EH (cell line): ENCODE measurements at places on chromosomes 12 and 14.

GRCh38 chr12:9796346-9796745 is 30.9 kb upstream of the KLRF1 start:
- no peak for DNase-seq

DNA sequence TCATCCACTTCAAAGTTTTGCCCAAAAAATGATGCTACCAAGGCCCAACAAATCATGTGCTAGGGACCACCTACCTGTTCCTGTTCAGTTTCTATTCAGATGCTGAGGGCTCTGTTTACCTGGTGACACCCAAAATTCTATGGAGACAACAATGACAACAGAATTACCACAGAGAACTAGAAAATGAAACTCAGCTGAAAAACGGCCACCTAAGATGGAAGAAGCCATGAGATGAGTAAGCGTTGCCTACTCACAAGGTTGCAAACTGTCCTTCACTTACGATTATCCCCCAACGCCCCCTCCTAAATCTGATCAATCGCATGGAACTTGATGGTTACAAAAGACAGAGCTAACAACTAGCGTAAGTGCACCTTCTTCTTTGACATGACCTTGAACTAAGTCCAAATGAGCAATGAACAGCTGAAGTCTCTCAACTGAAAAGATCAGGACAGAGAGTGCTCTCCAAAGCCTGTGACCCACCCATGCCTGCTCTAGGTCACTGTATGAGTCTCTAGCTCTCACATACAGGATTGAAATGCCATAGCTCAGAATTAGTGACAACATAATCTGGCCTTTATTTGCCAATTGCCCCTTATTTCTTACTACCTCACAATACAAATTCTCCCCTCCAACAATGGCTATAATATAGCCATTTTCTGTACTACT is at the start of gene RNASE11:
TSS of gene RNASE11 (minus strand) at position 513 of the 666 bp plus-strand sequence.
- no peak for DNase-seq

GRCh38 chr12:13318231-13319015 is 121.9 kb downstream of the EMP1 start:
- DNase-seq = no peak

- DNase-seq = no peak
Measured at GRCh38 chr14:77318006-77318553, 2.6 kb downstream of the POMT2 start.

DNA sequence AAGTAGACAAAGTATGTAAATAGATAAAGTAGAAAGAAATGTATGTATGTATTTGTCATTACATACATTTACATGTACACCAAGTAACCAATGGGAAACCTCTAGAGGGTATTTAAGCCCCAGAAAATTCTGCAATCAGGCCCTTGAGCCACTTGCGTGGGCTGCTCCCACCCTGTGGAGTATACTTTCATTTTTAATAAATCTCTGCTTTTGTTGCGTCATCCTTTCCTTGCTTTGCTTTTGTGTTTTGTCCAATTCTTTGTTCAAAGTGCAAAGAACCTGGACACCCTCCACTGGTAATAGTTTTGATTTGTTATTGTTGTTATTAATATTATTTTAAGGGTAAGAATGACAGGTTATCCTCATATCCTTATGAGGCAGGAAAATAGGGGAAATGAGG is 21.8 kb downstream of the CAPS2 start:
- DNase-seq = no peak

- DNase-seq = no peak
Measured at GRCh38 chr12:44476683-44477082, 399.4 kb downstream of the NELL2 start.

DNA sequence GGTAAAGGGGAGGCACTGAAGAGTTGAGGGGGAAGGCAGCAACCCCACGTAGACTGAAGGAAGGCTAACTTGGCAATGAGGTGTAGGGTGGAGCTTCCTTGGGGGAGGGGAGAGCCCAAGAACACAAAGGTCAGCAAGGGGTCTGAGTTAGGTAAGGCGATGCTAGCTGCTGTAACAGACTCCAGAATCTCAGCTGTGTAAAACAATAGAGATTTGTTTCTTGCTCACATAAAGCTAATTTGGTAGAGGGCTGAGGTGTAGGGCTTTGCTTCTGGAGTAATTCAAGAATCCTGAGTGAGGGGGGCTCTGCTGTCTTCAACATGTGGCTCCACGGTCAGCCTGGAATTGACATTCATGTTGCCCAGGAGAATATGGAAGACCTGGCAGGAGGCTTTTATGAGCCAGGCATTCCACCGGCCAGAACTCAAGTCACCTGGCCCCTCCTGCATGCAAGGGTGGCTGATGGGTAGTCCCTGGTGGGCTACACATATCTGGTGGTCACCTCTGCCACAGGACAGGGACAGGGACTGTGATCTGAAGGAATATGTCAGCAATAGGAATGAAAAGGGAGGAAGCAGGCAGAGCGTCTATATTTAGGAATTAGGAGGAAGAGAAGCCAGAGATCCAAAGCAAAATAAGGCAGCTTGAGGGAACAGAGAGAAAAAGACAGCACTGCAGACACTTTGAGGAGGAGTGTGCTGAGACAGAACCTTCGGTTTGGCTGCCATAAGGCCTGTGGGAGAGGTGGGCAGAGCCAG is 153.7 kb downstream of the ZFP36L1 start:
- DNase-seq = no peak

DNA sequence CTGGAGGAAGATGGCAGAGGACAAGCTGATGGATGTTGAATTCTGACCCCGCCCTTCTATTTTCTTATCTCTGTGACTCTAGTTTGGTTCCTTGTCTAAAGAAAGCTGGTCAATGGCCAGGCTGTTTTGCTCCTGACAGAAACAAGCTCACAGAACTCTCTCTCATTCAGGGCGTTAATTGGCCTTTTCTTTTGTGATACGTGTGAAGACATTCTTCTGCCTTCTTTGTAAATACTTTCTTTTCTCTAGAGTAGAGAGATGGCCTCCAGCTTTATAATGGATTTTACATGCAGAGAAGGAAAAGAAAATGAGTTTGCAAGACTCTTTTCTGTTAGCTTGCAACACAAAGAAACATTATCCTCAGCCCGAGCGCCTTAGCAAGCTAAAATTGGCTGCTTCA is 492.2 kb upstream of the CCDC196 start:
- no peak for DNase-seq

DNA sequence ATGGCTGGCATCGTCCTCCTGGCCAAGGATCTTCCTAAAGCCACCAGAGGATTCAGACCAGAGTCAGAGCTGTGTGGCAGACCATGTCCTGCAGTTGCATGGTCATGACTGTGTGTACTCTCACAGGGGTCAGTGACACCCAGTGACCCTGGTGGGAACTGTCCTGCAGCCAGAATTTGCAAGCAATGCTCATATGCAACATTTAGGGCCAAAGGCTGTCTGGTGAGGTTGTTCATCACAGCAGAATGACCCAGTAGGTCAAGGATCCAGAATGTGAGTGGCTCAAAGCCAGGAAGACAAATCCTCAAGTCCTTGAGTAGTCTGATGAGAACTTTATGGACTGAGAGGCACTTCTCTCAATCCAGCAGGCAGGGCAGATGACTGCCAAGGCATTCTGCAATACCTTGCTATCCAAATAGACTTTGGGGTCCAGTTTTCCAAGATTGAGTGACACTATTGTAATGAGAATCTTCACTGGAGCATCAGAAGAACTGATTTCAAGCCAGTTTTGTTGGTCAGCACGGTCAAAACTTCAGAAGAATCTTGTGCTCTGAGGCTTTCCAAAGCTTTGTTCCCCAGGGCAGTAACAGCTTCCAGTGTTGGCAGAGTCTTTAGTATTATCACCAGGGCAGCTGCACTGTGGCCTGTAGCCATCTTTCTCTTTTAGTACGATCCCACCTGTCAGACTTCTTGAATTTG is 122.0 kb downstream of the PTCSC3 start:
- no peak for DNase-seq

DNA sequence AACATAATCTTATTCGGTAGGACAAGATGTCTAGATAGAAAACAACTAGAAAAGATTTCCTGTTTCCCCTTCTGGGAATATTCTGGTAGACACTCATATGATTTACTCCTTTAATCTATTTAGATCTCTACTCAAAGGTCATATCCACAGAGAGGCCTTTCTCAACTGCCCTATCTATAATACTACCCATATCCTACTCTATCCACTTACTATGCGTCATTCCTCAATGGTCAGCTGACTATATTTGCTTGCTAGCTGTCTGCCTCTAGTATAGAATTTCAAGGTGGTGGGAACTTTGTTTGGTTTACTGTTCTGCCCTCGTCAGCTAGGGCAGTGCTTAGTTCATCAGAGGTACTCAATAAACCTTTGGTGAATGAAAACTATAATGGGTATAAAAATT is 157.8 kb upstream of the PKP2 start:
- no peak for DNase-seq

- no peak for DNase-seq
Measured at GRCh38 chr12:21413369-21414277, 23.8 kb upstream of the PYROXD1 start.

- DNase-seq = peak; percentile 25
Measured at GRCh38 chr14:91649930-91650329, 82.0 kb downstream of the CATSPERB start.

DNA sequence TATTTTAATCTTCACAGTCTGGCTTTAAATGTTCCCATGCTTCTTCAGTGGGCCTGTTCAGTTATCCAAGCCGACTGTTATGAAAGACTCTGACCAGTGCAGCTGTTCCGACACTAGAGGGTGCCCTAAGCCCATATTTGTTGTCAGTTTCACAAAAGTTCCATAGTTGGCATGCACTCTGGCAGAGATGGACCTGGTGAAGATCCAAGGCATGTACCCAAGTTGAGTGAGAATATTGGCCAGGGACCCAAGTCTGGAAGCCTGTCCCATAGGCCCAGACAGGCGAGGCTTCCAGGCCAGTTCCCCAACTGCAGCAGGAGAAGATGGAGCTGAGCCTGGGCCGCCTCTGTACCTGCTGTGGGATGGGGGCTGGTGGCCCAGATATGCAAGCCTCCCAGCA is 27.4 kb upstream of the GUCY2C start:
- peak; percentile 70 for DNase-seq

- no peak for DNase-seq
Measured at GRCh38 chr12:24631676-24632426, 317.1 kb downstream of the BCAT1 start.

DNA sequence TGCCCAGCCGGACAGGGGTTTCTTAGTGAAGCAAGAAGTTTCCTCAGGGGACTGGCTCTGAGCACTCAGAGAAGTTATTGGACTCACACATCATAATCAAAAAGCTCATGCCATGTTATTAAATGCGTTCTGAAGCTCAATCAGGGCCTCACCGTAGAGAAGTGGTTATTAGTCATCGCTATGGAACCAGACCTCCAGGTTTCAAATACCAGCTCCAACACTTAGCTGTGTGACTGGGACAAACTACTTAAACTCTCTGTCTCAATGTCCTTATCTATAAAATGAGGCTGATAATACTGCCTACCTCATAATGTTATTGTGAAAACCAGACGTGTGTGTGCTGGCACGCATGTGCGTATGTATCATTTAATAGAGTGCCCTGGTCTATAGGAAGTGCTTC is 7.3 kb downstream of the STAT6 start:
- DNase-seq = no peak

DNA sequence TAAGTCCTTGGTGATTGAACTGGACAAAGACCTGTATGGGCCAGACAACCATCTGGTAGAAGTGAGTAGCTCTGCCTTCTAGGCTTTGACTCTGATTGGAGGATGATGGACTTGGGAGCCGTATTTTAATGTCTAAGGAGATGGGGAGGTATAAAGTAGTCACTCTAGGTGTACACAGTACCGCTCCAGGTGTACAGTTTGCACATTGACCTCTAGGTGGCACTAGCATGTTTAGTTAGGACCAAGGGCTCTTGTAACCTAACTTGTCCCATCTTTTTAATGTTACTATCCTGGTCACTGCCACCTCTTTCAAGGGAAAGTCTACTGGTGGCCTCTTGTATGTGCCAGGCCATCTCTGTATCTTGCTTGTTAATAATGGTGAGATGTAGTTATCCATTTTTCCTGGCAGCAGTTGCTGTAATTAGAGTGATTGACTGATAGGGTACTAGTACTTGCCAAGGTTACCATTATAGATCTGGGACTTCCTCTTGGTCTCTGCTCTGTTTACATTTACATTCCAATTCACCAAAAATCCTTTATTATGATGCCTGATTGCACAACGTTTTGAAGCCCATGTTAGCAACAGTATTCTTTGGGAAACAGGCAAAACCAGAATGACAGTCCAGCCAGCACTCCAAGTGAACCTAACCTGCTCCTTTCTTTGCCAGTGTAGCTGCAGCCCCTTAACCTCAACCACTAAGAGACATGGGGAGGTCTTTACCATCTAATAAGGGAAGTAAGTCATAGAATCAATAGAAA is 3.6 kb downstream of the SMARCD1 start:
- peak; percentile 66 for DNase-seq

DNA sequence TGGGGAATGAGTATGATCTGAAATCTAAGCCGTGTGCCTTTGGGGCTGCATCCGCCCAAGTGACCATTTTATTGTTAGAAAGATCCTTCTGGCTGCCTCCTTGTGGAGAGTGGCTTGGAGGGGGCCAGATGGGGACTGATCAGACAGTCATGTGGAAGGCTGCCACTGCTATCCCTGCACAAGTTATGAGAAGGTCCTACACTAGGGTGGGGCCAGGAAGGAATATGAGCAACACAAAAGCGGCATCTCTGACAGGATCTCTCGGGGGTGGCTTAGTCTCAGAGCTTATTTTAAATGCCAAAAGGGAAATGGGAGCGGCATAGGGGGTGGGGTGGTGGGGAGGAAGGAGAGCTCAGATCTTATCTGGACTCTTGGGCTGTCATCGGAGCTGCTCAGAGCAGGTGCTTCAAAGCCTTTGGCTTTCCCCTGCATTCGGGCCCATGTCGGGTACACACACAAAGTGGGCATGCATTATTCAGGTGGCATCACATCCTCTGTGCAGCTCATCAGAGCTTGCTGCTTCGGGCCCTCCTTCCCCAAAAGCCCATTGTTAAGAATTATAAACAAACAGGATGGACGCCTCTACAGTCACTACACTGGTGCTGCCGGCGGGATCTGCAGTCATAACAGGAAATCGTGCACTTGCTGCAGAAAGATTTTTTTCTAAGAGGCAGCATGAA is 805.4 kb downstream of the VRK1 start:
- DNase-seq = no peak

- DNase-seq = peak; percentile 46
Measured at GRCh38 chr14:68084256-68084655, 264.7 kb downstream of the RAD51B start.

DNA sequence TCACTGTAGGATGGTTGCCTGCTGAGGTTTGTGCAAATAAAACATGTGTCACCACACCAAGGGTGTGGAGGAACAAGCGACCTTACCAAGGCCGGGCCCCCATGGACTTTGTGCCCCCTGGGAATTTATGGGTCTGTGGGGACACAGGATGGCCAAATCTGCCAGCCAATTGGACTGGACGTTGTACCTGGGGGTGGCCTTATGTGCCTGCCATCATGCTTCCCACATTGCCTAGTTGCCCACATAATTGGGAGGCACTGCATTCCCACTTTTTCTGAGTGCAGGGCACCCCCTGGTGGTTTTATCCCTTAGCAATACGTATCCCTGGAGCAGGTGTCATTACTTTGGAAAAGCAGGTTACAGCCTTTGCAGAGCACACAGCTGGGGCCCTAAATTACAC is 92.6 kb upstream of the TMPO start:
- peak; percentile 30 for DNase-seq
